ENCODE measurements at places on chromosomes 11 and 22. TPM values are rescaled to one million over a fixed set of nuclear protein-coding genes. Genes with fewer than 3 reads are reported as not detected.
A peak's percentile ranks its signal among the peaks of the same experiment; 100 is the strongest.

GRCh38 chr11:121109916-121110586, 9.0 kb downstream of the TECTA start:
- H3K27me3 ChIP-seq = peaks cover 31% of the 10 kb centered on the region
- no peak overlapping the region for H3K27ac ChIP-seq
- no peak for DNase-seq
- H3K36me3 ChIP-seq = no peaks in the 10 kb centered on the region

GRCh38 chr22:23533328-23533762, 46.7 kb downstream of the IGLL1 start:
- H3K4me3 ChIP-seq = no peak overlapping the region
- no peak for DNase-seq
- H3K36me3 ChIP-seq = no peaks in the 10 kb centered on the region
- peaks cover 8% of the 10 kb centered on the region for H3K4me1 ChIP-seq

- H3K27me3 ChIP-seq = no peaks in the 10 kb centered on the region
- peaks cover 16% of the 10 kb centered on the region for H3K4me1 ChIP-seq
- no peak for DNase-seq
- no peak overlapping the region for H3K4me3 ChIP-seq
- peaks cover 2% of the 10 kb centered on the region for H3K36me3 ChIP-seq
- H3K27ac ChIP-seq = no peak overlapping the region
These were observed 3.1 kb downstream of the PANX1 start for GRCh38 chr11:94131718-94132115.

DNA sequence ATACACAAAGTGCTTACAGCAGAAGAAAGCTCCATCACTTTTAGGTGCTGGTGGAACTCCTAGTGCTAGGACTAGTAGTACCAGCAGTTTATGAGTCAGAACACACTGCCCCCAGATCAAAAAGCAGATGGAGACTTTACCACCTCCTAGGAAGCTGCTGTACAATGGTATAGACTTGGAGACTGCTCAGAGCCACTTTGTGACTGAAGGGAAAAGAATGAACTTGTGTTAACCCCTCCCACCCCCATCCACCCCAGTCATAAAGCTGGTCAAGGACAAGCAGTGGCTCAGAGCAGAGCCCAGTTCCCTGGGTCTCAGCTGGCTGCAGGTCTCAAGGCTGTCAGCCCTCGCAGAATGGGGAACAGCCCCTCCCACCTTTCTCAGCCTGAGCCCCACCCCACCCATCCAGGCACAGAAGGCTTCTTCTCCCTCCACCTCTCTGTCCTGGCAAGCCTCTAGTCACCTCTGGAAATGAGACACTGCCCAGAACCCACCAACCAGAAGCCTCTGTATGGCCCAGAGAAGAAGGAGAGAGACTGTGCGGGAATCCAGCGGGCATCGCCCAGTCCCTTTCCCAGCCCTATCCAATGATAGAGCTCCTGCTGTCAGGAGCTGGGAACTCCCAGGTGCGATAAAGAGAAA, 23.8 kb downstream of the PACSIN2 start:
- peak; percentile 93 for DNase-seq
- H3K4me1 ChIP-seq = peaks cover 81% of the 10 kb centered on the region
- H3K27me3 ChIP-seq = no peaks in the 10 kb centered on the region
- H3K27ac ChIP-seq = peak overlapping the region; percentile 97
- peak overlapping the region; percentile 83 for H3K4me3 ChIP-seq

DNA sequence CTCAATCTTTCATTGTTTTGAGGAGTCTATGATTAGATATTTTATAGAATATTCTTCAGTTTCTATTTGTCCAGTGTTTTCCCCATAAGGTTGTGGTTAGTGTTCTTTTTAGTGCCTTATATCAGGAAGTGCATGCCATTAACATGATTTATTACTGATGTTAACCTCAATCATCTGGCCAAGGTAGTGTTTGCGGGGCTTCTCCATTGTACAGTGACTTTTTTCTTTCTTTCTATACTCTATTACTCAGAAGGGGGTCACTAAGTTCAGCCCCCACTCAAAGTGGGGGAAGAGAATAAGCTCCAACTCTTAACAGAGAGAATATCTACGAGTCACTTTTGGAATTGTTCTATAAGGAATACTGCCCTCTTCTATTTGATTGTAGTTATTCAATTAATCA, 415.8 kb downstream of the DYNC2H1 start:
- no peaks in the 10 kb centered on the region for H3K36me3 ChIP-seq
- H3K4me3 ChIP-seq = peak overlapping the region; percentile 41
- DNase-seq = peak; percentile 35
- no peaks in the 10 kb centered on the region for H3K27me3 ChIP-seq
- peak overlapping the region; percentile 61 for H3K27ac ChIP-seq

GRCh38 chr11:6203327-6203726, 2.0 kb upstream of the C11orf42 start:
- H3K27ac ChIP-seq = no peak overlapping the region
- DNase-seq = no peak
- H3K4me3 ChIP-seq = no peak overlapping the region
- peaks cover 28% of the 10 kb centered on the region for H3K4me1 ChIP-seq
- H3K27me3 ChIP-seq = peaks cover 2% of the 10 kb centered on the region

DNA sequence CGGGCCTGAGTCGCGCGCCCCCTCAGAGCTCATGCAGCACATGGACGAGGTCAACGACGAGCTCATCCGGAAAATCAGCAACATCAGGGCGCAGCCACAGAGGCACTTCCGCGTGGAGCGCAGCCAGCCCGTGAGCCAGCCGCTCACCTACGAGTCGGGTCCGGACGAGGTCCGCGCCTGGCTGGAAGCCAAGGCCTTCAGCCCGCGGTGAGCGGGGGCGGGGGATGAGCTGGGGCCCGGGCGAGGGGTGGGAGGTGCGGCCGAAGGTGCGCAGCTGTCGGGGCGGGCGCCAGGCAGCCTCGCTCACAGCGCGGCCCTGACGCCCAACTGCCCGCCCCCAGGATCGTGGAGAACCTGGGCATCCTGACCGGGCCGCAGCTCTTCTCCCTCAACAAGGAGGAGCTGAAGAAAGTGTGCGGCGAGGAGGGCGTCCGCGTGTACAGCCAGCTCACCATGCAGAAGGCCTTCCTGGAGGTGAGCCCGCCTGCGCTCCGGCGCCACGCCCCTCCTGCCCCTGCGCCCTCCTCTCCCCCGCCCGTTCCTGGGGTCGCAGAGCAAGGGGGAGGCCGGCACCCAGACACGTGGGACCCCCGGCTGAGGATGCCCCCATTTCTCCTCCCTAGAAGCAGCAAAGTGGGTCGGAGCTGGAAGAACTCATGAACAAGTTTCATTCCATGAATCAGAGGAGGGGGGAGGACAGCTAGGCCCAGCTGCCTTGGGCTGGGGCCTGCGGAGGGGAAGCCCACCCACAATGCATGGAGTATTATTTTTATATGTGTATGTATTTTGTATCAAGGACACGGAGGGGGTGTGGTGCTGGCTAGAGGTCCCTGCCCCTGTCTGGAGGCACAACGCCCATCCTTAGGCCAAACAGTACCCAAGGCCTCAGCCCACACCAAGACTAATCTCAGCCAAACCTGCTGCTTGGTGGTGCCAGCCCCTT, 20.5 kb downstream of the EPS8L2 start:
- peaks cover 3% of the 10 kb centered on the region for H3K27me3 ChIP-seq
- DNase-seq = no peak
- peak overlapping the region; percentile 42 for H3K27ac ChIP-seq
- H3K4me3 ChIP-seq = no peak overlapping the region
- H3K36me3 ChIP-seq = no peaks in the 10 kb centered on the region

DNA sequence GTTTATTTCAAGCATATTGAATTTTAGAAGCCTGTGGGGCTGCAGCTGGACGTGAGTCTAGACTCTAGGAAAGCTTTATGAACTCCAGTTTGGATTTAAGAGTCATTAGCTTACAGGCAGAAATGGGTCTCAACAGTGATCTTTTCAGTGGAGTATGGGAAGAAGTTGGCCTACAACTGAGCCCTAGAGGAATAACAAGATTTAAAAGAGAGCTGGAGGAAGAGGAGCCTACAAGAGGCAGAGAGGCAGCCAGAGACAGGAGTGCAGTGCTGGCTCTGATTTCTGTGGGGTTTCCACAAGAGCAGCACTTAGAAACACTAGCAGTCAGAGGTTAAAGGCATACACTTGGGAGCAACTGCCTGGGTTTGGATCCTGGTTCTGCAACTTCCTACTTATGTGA, 17.9 kb downstream of the APOL5 start:
- DNase-seq = no peak
- H3K4me1 ChIP-seq = peaks cover 10% of the 10 kb centered on the region
- peaks cover 40% of the 10 kb centered on the region for H3K36me3 ChIP-seq
- peaks cover 10% of the 10 kb centered on the region for H3K27me3 ChIP-seq
- H3K4me3 ChIP-seq = no peak overlapping the region

DNA sequence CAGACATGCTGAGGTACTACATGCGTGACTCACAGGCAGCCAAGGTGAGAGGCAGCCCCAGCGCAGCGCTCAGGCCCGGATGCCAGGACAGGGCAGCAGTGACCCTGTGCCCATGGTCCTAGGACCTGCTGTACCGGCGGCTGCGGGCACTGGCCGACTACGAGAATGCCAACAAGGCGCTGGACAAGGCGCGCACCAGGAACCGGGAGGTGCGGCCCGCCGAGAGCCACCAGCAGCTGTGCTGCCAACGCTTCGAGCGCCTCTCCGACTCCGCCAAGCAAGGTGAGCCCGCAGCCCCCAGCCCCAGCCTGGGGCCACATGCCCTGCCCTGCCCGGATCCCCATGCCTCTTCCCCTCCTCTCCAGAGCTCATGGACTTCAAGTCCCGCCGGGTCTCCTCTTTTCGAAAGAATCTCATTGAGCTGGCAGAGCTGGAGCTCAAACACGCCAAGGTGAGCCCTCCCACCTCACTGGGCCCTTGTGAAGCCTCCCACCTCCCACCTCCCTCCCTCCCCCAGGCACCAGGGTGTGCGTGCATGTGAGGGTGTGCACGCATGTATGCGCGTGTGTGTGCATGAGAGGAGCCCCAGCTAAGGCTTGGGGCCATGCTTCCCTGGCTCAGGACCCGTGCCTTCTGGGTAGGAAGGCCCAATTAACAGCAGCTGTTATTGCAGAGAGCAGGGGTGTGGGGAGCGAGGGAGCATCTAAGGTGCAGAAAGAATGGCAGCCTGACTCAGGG, 5.3 kb downstream of the CFL1 start:
- DNase-seq = no peak
- no peak overlapping the region for H3K27ac ChIP-seq
- peaks cover 22% of the 10 kb centered on the region for H3K27me3 ChIP-seq
- H3K4me3 ChIP-seq = no peak overlapping the region
- H3K36me3 ChIP-seq = peaks cover 49% of the 10 kb centered on the region

OLFML1 gene
- not detected for total RNA-seq

DNA sequence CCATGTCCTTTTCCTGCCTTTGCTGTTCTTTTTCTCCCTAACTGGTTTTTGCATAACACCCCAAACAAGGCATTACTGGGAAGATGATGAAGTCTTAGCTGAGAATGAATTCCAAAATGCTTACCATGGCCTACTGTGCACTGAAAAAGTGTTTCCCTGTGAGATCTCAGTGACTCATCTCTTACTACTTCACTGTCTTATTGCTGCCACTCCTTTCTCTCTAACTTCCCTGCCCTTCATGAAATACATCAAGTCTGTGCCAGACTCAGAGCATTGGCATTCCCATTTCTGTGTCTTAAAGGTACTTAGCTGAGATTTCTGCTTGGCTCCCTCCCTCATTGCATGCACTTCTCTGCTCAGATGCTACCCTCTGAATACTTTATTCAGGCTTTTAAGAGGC, 49.1 kb upstream of the MUC15 start:
- no peaks in the 10 kb centered on the region for H3K36me3 ChIP-seq
- DNase-seq = peak; percentile 73
- H3K4me3 ChIP-seq = no peak overlapping the region
- peak overlapping the region; percentile 2 for H3K27ac ChIP-seq
- peaks cover 2% of the 10 kb centered on the region for H3K27me3 ChIP-seq

GRCh38 chr11:69229511-69229910, 64.4 kb upstream of the MYEOV start:
- no peak for DNase-seq
- H3K4me3 ChIP-seq = no peak overlapping the region
- H3K4me1 ChIP-seq = no peaks in the 10 kb centered on the region
- no peak overlapping the region for H3K27ac ChIP-seq
- peaks cover 57% of the 10 kb centered on the region for H3K27me3 ChIP-seq

CTSF gene
- total RNA-seq = 20.0 TPM

- H3K27me3 ChIP-seq = peaks cover 5% of the 10 kb centered on the region
- H3K36me3 ChIP-seq = no peaks in the 10 kb centered on the region
- no peak overlapping the region for H3K27ac ChIP-seq
- H3K4me3 ChIP-seq = no peak overlapping the region
These were observed 114.5 kb downstream of the NAT10 start for GRCh38 chr11:34219941-34220370.
